ENCODE measurements at places on chromosomes 6 and 20. TPM values are rescaled to one million over a fixed set of nuclear protein-coding genes. Genes with fewer than 3 reads are reported as not detected.

Gene CST5
- total RNA-seq, result not detected

Gene OPRL1
- total RNA-seq, result 0.55 TPM

Gene PTCRA
- not detected for total RNA-seq

Gene BFSP1
- 1.7 TPM for total RNA-seq

Gene NRN1
- total RNA-seq, result 4.2 TPM

Gene ABCF1
- 31.0 TPM for total RNA-seq

Gene C6orf15
- not detected for total RNA-seq

Gene TCF21
- 16.9 TPM for total RNA-seq

Gene PBOV1
- not detected for total RNA-seq

Gene RSPO4
- not detected for total RNA-seq

Gene ZNF165
- total RNA-seq, result not detected

Gene TAP2
- total RNA-seq, result 10.6 TPM

Gene THBD
- total RNA-seq, result 83.5 TPM

Gene PLN
- total RNA-seq, result 23.3 TPM

Gene HLA-DQA2
- not detected for total RNA-seq

Gene TULP1
- not detected for total RNA-seq
